ENCODE measurements at places on chromosomes 7 and 10.

- DNase-seq, result no peak
These were observed 23.4 kb upstream of the PRKCQ start for GRCh38 chr10:6603142-6604125.

DNA sequence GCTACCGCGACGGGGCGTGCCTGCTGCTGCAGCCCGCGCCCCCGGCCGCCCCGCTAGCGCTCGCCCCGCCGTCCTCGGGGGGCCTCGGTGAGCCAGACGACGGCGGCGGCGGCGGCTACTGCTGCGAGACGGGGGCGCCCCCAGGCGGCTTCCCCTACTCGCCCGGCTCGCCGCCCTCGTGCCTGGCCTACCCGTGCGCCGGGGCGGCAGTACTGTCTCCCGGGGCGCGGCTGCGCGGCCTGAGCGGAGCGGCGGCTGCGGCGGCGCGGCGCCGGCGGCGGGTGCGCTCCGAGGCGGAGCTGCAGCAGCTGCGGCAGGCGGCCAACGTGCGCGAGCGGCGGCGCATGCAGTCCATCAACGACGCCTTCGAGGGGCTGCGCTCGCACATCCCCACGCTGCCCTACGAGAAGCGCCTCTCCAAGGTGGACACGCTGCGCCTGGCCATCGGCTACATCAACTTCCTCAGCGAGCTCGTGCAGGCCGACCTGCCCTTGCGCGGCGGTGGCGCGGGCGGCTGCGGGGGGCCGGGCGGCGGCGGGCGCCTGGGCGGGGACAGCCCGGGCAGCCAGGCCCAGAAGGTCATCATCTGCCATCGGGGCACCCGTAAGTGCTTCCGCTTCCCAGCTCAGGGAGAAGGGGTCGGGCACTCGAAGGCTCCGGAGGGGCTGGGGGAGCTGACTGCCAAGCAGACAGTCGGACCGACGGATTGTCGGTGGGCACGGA, 761 bp downstream of the PTF1A start:
- DNase-seq, result no peak

GRCh38 chr10:63429281-63429680, 36.5 kb downstream of the JMJD1C start:
- no peak for DNase-seq

GRCh38 chr7:142883571-142884285, 1.8 kb downstream of the TRPV6 start:
- DNase-seq, result no peak

GRCh38 chr10:102069071-102069470, 3.9 kb downstream of the HPS6 start:
- DNase-seq, result no peak

GRCh38 chr10:96672481-96673175, 47.7 kb downstream of the PIK3AP1 start:
- no peak for DNase-seq

- DNase-seq, result no peak
These were observed 385.5 kb downstream of the PCDH15 start for GRCh38 chr10:54415483-54415882.

DNA sequence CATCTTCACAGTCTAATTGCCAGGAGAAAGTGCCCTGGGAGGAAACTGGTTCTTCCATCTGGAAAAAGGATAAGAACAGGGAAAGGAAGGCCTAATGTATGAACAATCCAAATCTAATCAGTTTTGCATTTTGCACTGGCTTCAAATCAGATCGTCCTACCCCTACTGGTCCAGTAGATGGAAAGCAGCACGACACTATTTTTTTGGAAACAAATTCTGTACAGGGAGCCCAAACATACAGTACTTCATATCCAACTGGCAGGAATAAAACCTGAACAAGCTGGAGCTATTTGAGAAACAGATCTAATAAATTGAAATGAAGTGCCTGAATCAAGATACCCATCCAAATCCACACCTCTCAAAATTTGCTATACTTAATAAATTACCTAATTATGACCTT, 36.5 kb downstream of the ETV1 start:
- DNase-seq, result no peak

DNA sequence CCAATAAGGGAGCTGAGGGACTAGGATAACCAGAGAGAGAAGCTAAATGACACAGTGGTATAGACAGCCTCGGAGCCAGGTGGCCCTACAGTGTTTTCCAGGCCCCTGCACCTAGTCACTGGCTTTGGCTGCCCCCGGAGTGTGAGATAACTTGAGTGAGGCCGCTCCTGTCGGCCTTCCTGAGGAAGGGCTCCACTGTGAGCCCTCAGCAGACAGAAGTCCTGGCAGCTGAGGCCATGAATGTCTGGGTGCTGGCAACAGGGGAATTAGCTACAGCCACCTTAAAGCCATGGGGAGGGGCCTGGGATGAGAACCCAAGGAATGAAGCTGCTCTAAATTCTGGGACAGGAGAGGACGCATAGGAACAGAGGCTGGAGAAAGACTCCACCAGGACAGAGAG, 4.6 kb upstream of the GDF10 start:
- DNase-seq, result no peak

DNA sequence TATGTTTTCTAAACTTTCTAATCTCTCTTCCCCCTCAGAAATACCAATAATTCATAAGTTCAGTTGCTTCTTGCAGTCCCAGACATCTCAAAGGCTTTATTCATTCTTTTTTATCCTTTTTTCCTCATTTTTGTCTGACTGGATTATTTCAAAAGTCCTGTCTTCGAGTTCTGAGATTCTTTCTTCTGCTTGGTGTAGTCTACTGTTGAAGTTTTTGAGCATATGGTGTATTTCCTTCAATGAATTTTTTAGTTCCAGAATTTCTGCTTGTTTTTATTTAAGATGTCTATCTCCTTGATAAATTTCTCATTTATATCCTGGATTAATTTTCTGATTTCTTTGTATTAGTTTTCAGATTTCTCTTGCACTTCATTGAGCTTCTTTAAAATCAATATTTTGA, 8.4 kb downstream of the TMEM140 start:
- no peak for DNase-seq

GRCh38 chr10:84177541-84178141, 4.0 kb downstream of the GPR15LG start:
- peak; percentile 44 for DNase-seq

DNA sequence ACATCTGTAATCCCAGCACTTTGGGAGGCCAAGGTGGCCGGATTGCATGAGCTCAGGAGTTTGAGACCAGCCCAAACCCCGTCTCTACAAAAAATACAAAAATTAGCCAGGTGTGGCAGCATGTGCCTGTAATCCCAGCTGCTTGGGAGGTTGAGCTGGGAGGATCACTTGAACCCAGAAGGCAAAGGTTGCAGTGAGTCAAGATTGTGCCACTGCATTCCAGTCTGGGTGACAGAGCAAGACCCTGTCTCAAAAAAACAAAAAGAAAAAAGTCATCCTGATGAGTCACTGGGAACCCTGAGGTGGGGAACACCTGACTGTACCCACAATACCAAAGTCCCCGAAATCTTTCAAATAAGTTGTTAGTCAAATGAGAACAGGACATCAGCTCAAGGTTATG, 80.0 kb downstream of the NEBL start:
- no peak for DNase-seq

DNA sequence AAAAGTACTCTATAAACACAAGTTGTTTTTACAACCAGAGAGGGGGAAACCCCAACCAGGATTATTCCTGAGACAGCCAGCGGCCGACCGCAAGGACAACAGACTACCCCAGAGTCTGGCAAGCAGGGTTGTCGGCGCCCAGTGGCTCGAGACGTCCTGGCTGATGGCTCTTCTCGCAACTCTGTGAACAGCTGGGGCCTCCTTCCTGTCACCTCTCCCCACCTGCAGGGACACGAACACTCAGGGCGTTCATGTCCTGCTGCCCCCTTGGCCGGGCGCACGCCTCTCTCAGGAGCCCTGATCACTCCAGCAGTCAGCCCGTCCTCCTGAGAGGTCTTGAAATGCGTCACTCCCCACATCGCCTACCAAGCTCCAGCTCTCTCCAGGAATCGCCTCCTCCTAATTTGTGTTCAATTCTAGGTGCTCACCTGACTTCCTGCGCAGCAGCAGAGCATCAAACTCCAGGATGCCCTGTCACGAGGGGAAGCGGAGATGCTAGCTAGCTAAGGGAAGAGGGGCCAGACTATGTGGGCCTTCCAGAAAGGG, 66.4 kb upstream of the TNRC18 start:
- no peak for DNase-seq

DNA sequence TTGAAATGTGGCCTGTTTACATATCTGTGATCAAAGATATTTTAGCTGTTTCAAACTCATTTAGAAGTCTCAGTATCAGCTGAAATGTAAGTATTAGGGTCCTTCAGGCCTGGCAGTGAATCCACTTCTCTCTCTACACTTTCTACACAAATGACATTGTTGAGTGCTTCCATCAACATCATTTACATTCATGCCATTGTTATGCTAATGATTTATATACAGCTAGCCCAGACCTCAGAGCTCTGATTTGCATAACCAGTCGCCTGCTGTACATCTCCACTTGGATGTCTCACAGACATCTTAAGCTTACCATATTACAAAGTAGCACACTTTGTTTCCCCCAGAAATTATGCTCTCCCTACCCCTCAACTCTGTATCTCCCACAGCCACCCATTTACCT, 71.6 kb downstream of the GSDME start:
- DNase-seq, result no peak

DNA sequence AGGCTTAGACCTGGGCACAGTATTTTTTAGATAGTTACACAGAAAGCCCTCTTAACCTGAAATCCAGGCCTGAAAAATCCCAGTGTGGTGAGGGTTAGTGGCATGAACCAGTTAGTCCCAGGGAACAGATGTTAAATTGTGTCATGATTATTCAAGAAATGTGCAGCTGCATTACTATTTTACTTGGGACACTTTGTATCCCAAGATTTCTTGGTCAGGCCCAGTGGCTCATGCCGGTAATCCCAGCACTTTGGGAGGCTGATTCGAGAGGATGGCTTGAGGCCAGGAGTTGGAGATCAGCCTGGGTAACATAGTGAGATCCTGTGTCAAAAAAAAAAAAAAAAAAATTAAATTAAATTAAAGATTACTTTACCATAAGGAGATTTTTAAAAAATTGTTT, 36.0 kb upstream of the OTUD1 start:
- no peak for DNase-seq

- no peak for DNase-seq
These were observed 21.5 kb downstream of the GIMAP8 start for GRCh38 chr7:150471886-150472285.

GRCh38 chr7:153061910-153062528, 302.5 kb downstream of the ACTR3B start:
- DNase-seq, result no peak

DNA sequence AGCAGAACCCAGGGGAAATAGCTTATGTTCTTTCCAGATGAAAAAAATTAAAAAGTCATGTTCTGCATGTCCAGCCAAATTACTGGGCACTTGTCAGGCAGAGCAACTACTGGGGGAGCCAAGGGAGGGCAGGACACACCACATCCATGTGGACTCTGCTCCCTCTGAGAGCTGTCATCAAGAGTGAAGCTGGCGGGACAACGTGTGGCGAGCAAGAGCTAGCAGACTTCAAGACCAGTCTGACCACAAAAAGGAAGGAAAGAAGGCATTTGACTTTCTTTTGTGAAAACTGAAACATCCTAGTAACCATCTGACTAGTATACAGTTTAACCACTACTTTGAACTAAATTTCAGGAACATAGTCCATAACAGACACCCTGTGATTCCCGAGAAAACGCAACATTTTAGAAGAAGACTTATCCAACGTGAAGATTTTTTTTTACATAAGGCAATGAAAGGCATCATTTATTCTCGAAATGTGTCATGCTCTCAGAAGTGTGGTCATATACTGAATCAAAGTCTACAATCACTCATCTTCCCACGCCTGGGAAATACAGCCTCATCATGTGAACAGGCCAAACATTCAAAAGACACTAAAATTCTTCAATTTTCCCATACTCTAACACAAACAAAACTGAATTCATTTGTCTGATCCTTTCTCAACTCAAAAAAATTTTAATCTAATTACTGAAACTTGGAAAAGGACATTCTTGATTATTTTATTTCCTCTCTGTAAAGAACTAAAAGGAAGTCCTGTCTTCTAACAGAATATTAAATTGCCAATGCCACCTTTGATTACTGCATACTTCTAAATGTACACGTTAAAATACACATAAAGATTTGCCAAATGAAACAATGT, 15.5 kb downstream of the CYTH3 start:
- DNase-seq, result peak; percentile 73

GRCh38 chr7:136130511-136131303, 153.5 kb upstream of the MTPN start:
- no peak for DNase-seq

DNA sequence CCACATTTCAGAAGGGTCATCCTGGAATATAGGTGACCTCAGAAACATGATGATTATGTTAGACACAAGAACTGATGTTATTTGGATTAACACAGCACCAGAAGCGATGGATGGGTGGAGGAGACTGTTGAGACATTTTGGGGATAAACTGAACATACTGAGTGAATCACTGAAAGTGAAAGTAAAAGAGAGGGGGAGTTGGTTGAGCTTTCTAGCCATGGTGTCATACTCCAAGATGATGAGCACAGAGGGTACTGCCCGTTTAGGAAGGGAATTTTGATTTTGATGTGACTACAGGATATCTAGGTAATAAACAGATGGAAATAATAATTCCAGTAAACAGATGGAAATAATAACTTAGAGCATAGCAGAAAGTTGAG, 248.0 kb upstream of the NPY start:
- DNase-seq, result no peak

Measured in left ventricle myocardium inferior (tissue), 1 donor.